ENCODE measurements at places on chromosomes 5 and 9.
A peak's percentile ranks its signal among the peaks of the same experiment; 100 is the strongest.

GRCh38 chr9:134198791-134199190 is 34.4 kb upstream of the RNU6ATAC start:
- DNase-seq, result no peak

- no peak for DNase-seq
Measured at GRCh38 chr5:149550268-149550583, 1.0 kb downstream of the CSNK1A1 start.

- no peak for DNase-seq
Measured at GRCh38 chr9:36018891-36019720, 17.6 kb upstream of the RECK start.

DNA sequence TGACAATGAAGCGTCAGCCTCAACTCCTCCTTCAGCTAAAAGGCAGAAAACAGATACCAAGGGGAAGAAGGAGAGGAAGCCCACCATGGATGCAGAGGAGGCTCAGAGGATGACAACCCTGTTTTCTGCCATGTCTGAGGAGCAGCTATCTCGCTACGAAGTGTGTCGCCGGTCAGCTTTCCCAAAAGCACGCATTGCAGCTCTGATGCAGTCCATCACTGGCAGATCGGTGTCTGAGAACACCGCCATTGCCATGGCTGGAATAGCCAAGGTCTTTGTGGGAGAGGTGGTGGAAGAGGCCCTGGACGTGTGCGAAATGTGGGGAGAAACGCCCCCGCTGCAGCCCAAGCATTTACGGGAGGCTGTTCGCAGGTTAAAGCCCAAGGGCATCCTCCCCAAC is 968 bp downstream of the TAF11L11 start:
- no peak for DNase-seq

DNA sequence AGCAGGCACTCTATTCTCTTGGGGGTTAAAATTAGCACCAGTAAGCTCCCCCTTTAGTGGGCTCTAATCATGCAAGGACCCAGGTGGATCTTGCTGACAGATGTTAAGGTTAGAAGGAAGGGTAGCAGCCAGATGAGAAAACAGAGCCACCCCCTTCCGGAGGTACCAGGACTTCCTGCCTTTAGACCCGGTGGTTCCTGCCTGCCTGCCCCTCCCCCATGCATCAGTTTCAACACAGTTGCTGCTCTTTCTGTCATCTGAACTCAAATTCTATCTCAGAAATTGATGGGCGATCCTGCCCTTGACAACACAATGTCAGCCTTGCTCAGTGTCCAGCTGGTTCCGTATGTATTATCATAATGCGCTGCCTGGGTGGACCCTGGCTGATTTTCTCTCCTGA is 287.3 kb downstream of the EBF1 start:
- DNase-seq, result peak; percentile 62

GRCh38 chr5:58675341-58675740 is 92.5 kb downstream of the RAB3C start:
- DNase-seq, result no peak

- no peak for DNase-seq
Measured at GRCh38 chr5:139956342-139956741, 86.8 kb downstream of the NRG2 start.

DNA sequence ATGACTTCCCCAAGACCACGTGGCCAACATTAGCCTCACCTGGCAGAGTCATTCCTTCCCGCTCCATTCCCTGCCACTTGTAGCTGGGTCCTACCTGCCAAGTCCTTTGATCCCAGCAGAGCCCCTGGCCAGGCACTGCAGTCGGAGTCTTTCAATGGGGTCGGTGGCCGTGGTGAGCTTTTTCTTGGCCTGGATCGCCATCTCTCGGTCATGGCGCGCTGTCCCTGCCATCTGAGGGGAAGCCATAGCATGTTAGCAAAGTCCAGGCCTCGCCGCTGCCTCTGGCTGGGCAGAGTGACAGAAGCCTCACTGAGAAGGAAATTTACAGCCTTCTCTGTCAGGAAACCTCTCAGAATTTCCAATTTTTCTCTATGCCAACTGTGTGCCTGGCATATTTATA is 17.5 kb downstream of the CAPSL start:
- no peak for DNase-seq

- DNase-seq, result no peak
Measured at GRCh38 chr5:146544232-146544631, 28.2 kb upstream of the GPR151 start.

DNA sequence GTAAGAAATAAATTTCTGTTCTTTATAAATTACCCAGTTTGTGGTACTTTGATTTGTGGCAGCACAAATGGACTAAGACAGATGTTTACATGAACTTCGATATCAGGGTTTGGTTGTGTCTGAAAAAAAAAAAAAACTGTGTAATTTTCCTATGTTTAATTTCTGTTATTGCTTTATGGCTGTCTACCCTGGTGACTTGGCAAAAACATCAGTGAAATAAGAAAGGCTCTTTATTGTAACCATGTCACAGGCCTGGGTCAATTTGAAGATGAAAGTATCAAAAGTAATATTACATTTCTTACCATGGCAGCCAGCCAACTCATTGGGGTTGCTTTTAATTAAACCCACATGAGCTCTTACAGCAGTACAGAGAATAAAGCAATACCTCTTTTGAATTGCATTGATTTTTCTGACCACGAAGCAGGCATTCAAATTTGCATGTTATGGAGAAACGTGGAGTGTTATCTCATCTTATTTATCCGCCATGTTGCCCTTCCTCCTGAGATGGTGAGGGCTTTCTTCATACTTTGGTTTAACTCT is 20.6 kb upstream of the SV2C start:
- DNase-seq, result no peak

- DNase-seq, result no peak
Measured at GRCh38 chr9:129907201-129907600, 71.9 kb downstream of the USP20 start.

GRCh38 chr5:149015561-149015960 is 47.3 kb downstream of the SH3TC2 start:
- no peak for DNase-seq

DNA sequence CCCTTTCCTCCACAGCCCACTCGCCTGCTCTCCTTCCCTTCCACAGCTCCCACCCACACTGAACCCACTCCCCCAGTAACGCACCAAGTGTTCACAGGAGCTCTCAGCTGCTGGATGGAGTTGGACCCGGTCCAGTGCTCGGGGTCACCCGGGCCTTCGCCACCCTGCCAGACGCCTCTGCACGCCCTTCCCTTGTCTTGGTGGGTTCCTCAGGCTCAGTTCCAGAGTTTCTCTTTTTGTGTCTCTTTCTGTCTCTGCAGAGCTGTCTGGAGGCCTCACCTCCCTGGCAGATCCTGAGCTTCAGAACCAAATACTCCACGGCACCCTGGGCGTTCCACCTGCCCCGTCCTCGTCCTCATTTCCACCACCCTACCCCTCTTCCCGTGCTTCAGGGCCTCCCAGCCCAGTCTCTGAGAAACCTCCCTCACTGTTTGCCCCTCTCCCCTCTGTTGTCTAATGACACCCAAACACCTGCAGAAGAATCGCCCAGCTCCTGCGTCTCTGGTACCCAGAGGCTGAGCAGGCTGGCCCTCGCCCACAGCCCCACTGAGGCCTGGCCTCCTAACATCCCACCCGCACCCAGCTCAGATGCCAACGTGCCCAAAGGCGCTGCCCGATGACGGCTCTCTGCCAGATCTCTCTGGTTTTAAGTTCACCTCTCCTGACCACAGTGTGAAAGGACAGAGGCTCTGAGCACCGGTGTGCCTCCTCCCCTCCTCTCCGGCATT is 74.3 kb downstream of the COL23A1 start:
- DNase-seq, result no peak

- DNase-seq, result no peak
Measured at GRCh38 chr5:148558892-148559291, 95.4 kb downstream of the HTR4 start.

GRCh38 chr5:122906768-122907167 is 61.4 kb downstream of the SNX24 start:
- no peak for DNase-seq

GRCh38 chr5:116479776-116480675 is 94.6 kb downstream of the SEMA6A start:
- no peak for DNase-seq

DNA sequence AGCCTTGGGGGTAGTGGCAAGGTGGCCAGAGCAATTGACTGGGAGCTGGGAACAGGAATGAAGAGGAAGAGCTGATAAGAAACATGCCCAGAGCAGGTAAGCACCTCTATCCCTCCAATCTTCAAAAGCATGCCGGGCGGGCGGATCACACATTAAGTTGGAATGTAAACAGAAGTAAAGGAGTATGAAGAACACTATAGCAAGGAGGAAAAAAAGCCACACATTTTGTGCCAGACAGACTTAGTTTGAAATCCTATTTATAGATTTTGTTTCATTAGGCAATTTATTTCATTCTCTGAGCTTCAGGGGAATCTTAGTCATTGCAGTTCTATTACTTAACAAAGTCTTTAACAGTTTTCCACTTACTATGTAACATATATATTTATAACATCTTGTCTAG is 173.9 kb upstream of the TNC start:
- DNase-seq, result no peak

DNA sequence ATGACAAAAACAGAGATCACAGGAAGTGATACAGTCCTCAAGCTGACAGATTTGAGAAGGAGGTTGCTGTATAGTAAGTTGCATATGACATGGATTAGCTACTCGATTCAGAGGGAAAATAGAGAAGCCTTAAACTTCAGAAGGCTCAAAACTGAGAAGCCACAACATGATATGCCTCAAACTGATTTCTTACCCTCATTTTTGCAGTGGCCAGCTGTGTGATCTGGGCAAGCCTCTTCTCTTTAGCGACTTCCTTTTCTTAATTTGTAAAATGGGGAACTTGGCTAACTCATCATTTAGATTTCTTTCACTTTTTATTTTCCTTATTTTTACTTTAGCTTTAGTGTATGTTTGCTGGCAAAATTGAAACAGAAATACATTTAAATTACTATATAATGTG is 421.1 kb downstream of the KIF4B start:
- DNase-seq, result no peak

DNA sequence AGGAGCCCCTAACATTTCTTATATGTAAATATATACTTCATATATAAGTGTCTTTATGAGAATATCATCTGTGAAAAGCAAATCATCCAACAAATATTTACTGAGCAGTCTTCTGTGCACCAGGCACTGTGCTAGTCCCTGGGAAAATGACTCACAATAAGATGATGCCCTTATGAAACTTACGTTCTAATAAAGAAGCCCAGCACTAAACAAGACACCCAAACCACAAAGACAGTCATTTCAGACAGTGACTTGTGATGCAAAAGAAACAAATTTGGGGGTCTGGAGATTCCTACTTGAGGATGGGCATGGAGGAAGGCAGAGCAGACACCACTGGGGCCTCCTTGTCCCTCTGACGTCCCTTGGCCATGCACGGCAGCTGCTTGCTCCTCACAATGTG is 30.6 kb upstream of the PPP1R2B start:
- DNase-seq, result no peak

DNA sequence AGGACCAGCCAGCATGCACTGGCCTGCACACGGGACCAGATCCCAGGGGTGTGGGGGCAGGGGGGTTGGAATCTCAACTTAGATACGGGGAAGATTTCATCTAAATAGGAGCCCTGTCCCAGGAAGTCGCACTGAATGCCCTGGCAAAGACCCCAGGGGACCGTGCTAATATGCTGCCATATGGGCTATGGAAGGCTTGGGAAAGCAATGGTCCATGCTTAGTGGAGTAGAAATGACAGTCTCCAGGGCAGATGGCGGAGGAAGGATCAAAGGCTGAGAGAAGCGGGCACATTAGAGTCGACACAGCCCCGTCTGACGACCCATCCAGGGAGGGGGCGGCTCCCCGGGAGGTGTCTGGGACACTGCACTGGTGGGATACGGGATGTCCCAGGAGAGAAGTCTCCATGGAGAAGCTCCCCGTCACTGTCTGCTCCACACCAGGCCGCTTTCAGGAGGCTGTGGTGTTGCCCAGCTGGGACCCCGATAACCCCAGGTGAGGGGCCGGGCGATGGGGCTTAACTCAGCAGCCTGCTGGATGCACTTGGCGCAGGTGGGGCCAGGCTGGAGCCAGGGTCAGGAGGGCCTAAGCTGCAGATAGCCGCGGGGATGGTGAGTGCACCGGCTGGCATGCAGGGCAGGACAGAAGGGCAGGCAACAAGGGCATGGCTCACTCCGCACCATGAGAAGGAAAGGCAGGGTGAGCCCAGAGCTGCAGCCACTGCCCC is 377.7 kb upstream of the IRX1 start:
- DNase-seq, result no peak

DNA sequence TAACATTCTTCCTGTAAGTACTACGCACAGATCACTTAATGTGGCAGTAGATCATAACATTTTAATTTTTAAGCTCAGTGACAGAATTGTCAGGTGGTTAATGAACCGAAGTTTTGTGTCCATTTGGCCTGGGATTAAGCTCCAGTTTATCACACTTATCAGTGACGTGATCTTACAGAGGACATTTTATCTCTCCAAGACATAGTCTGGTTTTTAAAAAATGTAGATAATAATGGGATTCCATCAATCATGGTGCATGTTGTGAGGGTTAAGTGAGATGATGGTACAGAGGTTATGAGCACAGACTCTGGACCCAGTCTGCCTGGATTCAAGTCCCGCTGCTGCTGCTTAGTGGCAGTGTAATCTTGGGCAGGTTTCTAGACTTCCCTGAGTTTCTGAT is 66.0 kb upstream of the ZFAND5 start:
- DNase-seq, result no peak

DNA sequence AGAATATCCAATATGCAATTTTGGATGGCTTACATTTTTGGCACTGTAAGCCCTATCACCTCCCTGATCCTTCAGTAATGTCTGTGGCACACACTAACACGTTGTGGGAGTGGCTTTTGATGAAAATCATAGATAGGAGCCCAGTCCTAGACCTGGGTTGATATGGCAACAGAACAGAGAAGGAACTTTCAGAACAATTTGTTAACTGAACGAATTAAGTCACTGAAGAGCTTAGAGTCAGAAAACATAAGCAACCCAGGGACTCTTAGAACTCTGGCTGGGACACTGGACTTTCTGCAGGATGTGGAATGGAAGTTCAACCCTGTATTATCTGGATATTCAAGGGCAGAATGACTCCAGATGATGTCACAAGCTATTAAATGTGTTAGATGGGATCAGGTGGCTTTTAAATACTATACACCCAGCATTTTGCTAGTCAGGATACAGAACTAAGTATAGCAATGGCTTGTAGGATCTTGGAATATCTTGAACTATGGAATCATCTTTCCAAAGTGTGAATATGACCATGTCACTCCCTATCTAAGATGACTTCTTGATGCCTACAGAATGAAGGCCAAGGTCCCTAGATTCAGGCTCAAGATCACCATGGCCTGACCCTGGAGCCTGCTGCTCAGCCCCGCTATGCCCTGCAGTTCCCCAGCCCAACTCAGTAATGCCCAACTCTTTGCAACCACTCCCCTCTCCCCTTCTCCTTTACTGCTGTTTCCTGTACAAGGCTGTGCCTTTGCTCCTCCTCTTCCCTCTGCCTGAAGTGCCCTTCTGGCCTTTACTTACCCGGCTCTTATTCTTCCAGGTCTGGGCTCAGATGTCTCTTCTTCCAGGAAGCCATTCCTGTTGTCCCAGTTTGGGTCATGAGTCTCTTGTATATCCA is 42.8 kb downstream of the VLDLR start:
- DNase-seq, result no peak

Measured in activated CD8-positive, alpha-beta memory T cell treated with anti-CD3 and anti-CD28 coated beads, Interleukin-2, amount 50 U/mL, for 48 hours (primary cell).